ENCODE measurements at places on chromosomes 11 and 22.

GRCh38 chr22:47001288-47001687, 238.8 kb downstream of the TBC1D22A start:
- DNase-seq, result no peak

DNA sequence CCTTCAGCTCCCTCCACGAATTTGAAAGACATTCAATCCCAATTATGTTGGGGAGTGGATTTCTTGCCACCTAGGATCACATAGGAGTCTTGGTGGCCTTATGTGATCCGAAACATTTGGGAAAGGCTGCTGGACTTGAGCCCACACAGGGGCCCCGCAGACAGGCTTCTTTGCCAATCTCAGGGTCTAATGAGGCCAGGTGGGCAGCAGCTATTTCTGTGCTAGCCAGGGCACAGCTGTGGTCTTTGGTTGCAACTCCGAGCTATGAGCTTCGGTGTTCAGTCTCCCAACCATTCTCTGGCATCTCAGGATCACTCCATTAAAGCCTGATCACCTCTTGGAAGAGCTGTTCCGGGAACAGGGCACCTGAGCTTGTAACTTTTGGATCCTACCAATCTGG, 84.4 kb downstream of the TP53I11 start:
- no peak for DNase-seq

- no peak for DNase-seq
Measured at GRCh38 chr22:49995361-49996118, 17.0 kb downstream of the IL17REL start.

GRCh38 chr11:62908468-62909072, 12.6 kb downstream of the CHRM1 start:
- DNase-seq, result no peak

- DNase-seq, result no peak
Measured at GRCh38 chr11:115333949-115334348, 170.3 kb downstream of the CADM1 start.

GRCh38 chr11:64583296-64584262, 7.4 kb upstream of the SLC22A12 start:
- no peak for DNase-seq

- DNase-seq, result no peak
Measured at GRCh38 chr22:20413217-20414058, 19.5 kb downstream of the ZNF74 start.

GRCh38 chr22:32701034-32701433, 100.5 kb upstream of the TIMP3 start:
- no peak for DNase-seq

- no peak for DNase-seq
Measured at GRCh38 chr22:46054091-46055073, 77.4 kb upstream of the WNT7B start.

GRCh38 chr11:74670171-74670570, 61.1 kb downstream of the CHRDL2 start:
- DNase-seq, result no peak

DNA sequence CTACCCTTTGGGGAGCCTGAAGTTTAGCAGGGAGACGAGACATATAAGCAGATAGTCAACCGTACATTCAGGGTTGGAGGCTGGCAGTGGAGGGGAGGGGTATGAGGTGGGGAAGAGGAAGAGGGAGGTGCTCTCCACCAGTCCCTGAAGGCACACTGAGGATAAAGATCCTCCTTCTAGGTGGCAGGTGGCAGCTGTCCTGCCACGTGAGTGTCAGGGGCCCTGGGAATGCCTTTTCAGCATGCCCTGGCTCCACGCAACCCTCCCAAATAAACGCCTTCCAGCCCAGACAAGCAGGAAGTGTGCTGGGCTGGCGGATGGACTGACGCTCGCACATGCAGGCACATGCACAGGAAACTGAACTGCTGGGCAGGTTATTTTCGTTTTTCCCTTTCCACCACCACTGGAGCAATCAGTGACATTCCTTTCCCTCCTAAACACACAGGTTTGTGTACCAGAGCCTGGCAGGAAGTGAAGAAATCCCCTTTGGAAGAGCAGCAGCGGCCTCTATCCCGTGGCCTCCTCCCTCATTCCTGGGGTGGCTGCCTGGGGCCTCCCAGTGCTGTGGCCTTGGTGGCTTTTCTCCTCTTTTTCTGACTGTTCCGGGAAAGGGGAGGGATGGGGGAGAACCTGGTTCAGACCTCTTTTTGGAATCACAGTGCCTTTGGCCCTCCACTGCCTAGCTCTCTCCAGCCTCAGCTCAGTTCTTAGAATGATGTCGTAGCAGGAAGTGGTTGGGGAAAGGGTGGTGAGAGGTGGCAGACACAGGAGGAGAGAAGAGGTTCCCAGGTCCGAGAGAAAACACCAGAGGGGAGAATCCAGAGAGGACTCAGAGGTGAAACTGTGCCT, 157.0 kb upstream of the TIMP3 start:
- DNase-seq, result peak; percentile 40

GRCh38 chr11:118622376-118623268, 15.2 kb downstream of the PHLDB1 start:
- no peak for DNase-seq

DNA sequence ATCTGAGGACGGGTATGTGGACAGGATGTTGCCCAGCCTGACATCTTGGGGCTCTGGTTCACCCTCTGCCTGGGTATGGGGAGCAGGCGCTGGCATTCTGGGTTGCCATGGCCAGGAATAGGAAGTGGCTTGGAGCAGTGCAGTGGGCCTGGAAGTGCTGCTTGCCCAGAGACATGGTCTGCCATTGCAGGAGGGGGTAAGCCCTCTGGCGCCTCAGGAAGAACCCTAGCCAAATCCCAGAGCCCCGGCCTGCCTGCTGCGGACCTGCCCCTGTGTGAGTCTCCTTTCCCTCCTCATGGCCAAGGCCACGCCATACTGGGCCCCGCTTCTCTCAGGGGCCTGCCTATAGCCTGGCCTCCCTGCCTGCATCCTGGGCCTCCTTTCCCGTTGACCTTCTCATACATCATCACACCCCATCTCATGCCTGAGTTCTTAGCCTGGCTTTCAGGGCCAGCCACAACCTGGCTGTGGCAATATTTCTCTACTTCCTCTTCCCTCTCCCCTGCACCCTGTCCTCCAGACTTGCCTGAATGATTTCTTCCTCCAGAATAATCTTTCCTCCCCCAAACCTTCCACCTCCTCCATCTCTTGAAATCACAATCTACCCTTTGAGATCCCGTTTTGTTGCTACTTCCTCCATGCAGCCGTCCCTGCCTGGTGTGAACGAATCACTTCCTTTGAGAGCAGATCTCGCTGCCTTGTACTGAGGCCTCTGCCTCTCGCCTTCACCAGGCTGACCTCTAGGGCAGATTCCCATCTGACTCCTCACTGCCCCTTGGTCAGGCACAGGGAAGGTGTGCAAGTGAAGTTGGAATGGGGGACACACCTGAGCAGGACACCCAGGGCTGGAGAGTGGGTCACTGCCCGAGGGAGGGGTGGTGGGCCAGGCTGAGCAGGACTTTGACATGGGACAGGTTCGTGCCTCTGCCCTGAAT, 5.2 kb downstream of the CAPN5 start:
- DNase-seq, result peak; percentile 32

DNA sequence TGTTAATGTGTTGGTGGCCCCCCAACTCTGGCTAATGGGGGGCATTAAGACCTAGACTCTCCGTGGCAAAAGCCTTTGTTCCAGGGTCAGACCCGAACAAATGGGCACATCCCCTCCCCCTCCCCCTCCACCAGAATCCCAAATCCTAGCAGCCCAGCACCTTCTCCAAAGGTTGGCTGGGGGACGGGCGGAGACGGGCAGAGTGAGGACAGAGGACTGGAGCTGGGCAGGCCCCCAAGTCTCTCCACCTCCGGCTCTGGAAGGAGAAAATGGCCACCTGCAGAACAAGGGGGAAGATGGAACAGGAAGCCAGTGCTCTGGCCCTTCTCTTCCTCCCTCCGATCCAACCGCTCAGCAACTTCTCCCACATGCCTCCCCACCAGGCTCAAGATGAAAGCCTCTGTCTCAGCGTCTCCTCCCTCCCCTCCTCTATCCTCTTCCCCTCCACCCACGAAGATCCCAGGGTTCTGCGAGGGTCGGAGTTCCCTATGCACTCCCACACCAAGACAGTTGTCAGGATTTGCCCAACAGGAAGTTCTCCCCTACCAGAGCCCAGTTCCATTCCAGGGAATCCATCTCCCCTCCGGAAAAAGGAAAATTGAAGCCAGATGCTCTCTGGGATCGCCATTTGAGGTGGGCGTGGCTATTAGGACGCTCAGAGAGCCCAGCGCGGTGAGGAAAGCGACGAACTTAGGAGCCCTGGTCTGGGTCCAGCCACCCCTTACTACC, 20.1 kb downstream of the ADA2 start:
- DNase-seq, result no peak

DNA sequence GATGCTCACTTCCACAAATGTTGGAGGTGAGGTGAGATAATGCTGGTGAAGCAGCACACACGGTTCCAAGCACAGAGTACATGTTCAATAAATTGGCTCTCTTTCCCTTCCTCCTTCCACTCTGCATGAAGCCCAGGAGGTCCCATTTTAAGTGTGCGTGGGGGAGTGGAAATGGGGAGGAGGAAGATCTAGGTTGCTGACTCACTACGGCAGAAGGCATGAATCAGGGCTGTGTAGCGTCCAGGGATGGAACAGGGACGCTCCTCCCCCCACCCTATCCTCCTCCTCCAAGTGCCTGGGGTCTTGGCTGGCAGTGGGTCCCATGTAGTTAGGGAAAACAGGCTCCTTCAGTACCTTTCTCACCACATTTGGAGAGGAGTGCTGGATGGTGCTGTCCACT, 44.2 kb downstream of the TRIM66 start:
- DNase-seq, result no peak

- no peak for DNase-seq
Measured at GRCh38 chr11:110081462-110082376, 11.5 kb upstream of the ZC3H12C start.

DNA sequence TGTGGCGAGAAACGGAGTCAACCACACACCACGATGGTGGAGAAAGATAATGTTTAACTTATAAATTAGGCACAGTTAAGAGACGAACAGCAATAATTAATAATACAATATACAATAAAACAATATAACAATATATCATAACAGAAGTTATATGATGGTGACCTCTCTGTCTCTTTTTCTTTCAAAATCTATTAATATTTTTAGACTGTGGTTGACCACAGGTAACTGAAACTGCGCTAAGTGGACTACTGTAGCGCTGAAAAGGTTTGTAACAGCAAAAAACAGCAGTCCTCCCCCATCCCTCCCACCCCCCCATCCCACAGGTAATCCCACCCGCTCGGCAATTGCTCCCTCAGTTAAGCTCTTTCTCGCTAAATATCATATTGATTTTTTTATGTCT, 3.6 kb upstream of the SSTR3 start:
- DNase-seq, result no peak

DNA sequence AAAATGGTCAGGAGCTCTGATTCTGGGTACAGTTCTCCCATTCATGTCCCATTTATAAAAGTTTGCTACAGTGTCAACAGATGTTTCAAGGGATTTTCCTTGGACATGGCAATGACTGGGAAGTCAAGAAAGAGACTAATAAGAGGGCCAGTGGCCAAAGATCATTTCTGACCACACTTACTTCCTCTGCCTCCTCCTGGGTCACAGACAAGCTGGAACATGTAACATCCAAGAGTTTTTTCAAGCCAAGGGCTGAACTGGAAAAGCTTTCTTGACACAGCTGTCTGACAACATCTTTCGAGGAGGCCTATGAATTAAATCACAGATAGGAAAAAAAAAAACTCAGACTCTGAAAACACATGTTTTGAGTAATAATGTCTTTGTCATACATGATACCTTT, 8.7 kb downstream of the COMMD9 start:
- no peak for DNase-seq

GRCh38 chr22:48711031-48711431, 1116.6 kb downstream of the BRD1 start:
- no peak for DNase-seq

GRCh38 chr22:49403102-49403501, 424.6 kb downstream of the BRD1 start:
- no peak for DNase-seq

DNA sequence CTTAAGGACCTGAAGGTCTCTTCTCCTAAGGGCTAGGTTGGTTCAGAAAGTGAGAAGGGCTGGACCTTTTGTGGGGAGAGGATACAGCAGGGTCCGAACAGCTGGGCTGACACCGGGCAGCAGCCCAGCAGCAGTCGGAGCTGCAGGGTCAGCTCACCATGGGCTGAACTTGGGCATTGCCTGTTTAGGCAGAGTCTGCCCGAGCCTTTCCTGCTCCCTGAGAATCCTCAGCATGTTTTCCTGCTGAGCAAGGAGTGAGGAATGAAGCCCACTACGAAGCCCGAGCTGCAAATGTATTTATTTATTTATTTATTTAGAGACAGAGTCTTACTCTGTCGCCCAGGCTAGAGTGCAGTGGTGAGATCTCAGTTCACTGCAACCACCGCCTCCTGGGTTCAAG, 83.9 kb downstream of the PTPRJ start:
- no peak for DNase-seq

GRCh38 chr11:81895258-81895657, 838.4 kb downstream of the FAM181B start:
- DNase-seq, result no peak

DNA sequence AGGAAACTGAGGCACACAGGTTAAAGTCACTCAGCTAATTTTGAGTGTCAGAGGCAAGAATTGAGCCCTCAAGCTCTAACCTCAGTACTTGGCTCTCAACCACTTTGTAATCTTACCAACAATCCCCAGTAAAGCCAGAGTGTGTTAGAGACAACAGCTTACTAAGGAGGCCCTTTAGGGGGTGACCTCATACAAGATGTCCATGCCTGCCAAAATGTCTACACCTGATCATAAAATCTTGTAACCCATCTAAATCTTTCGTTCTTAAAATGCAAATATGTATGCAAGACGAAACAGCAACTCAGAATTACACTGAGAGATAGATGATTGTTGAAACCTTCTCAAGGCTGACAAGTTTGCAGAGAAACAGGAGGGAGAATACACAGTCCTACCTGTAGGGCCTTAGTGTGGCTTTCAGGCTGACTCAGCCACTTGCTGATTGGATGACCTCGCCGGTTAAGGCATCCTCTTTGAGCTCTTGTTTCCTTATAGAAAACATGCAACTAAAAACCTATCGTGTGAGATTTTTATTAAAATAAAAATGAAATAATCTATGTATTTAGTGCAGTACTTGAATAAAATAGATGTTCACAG, 143.2 kb downstream of the OPCML start:
- no peak for DNase-seq

DNA sequence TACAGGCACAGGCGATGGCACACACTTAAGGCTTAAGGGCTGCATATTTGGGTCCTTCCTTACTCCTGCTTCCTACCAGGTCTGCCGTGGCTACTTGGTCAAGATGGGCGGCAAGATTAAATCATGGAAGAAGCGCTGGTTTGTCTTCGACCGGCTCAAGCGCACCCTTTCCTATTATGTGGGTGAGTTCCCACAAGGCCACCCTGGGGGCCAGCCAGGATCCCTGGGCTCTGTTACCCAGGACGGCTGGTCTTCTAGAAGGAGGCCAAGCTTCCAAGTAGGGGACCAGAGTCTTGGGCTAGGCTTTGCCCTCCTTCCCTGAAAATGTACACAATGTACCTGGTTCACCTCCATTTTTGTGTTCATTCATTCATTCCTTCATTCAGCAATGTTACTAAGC, 29.1 kb downstream of the TREH start:
- DNase-seq, result no peak

- no peak for DNase-seq
Measured at GRCh38 chr11:64318766-64319761, 1.1 kb downstream of the PRDX5 start.
